Muscle of leg (tissue), 16 donors: ENCODE measurements at places on chromosomes 7 and 10. TPM values are rescaled to one million over a fixed set of nuclear protein-coding genes. Genes with fewer than 3 reads are reported as not detected.

GRCh38 chr7:77413861-77414424 lies 2.2 kb downstream of the GSAP start:
- DNase-seq = no peak
- H3K4me3 ChIP-seq = no peak overlapping the region
- H3K27me3 ChIP-seq = peaks cover 6% of the 10 kb centered on the region
- H3K27ac ChIP-seq = no peak overlapping the region
- H3K36me3 ChIP-seq = no peaks in the 10 kb centered on the region
- H3K4me1 ChIP-seq = peaks cover 11% of the 10 kb centered on the region

DNA sequence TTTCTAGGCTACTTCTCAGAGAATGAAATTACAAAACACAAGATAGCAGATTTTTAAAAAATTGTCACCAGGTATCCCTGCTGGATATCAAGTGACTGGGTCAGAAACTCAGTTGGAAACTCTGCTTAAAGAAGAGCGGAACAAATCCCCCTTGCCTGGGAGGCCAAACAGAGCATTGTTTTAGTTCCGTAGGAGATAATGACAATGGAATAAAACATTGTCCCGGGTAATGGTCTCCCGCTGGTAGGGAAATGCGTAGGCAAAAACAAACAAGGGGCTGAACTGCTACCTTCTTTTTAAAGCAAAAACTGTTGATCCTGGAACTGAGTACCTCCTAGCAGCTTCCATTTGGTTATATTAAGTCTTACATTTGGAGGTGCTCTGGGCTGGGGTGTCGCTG lies 21.3 kb upstream of the VAX1 start:
- no peak for DNase-seq
- peaks cover 82% of the 10 kb centered on the region for H3K27me3 ChIP-seq
- H3K36me3 ChIP-seq = no peaks in the 10 kb centered on the region
- H3K4me1 ChIP-seq = peaks cover 11% of the 10 kb centered on the region
- no peak overlapping the region for H3K27ac ChIP-seq

GRCh38 chr10:49612513-49613164 lies 1.2 kb upstream of the CHAT start:
- no peak overlapping the region for H3K27ac ChIP-seq
- peaks cover 95% of the 10 kb centered on the region for H3K27me3 ChIP-seq
- H3K4me1 ChIP-seq = peaks cover 18% of the 10 kb centered on the region
- DNase-seq = no peak
- no peak overlapping the region for H3K4me3 ChIP-seq
- H3K36me3 ChIP-seq = no peaks in the 10 kb centered on the region

- no peak overlapping the region for H3K27ac ChIP-seq
- H3K4me1 ChIP-seq = no peaks in the 10 kb centered on the region
- H3K4me3 ChIP-seq = no peak overlapping the region
- H3K36me3 ChIP-seq = no peaks in the 10 kb centered on the region
- no peaks in the 10 kb centered on the region for H3K27me3 ChIP-seq
Measured at GRCh38 chr10:20817646-20818045, 79.5 kb downstream of the NEBL start.

DNA sequence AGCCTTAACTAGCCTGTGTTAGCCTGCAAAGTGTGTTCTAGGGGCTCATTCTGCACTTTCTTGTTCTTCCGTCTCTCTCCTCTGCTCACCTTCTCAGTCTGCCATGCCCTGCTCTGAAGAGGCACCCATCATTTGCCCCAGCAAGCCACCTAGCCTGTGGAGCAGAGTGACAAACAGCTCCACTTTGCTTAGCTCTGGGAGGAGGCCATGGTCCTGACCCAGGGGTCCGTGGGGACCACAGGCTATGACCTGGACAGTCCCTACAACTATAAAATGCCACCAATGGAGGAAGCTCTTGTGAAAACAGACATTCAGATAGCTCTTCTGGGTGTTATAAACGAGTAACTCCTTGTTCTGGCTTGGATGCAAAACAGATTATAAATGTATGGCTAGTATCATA lies 1029.6 kb downstream of the CNTNAP2 start:
- DNase-seq = no peak
- H3K36me3 ChIP-seq = no peaks in the 10 kb centered on the region
- no peaks in the 10 kb centered on the region for H3K27me3 ChIP-seq
- no peak overlapping the region for H3K27ac ChIP-seq
- H3K4me1 ChIP-seq = peaks cover 2% of the 10 kb centered on the region

ST7 gene
- 13.8 TPM for total RNA-seq

AGAP4 gene
- total RNA-seq = 11.0 TPM
